ENCODE measurements at places on chromosomes 6 and 20.

DNA sequence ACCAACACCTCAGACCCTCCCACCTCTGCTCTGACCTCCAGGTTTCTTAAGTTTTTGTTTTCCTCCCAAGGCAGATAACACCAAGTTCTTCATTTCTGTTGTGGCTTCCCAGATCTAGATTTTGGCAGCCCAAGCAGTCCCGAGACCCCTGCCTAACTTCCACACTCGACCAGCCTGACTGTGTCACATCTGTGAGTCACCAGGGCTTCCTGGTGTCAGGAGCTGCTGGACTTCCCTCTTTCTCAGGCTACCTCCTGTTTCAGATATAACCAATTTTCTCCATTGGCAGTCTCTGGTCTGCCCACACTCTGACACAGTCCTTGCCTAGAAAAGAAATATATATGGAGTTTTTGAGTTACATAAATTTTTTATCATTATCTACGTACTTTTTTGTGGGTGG lies 46.1 kb upstream of the CCN6 start:
- DNase-seq: no peak

GRCh38 chr20:6768228-6769140 lies 998 bp downstream of the BMP2 start:
- no peak for DNase-seq

- no peak for DNase-seq
These were observed 26.6 kb upstream of the SRSF6 start for GRCh38 chr20:43431134-43431519.

GRCh38 chr20:44496976-44497375 lies 21.3 kb downstream of the TTPAL start:
- DNase-seq: no peak

DNA sequence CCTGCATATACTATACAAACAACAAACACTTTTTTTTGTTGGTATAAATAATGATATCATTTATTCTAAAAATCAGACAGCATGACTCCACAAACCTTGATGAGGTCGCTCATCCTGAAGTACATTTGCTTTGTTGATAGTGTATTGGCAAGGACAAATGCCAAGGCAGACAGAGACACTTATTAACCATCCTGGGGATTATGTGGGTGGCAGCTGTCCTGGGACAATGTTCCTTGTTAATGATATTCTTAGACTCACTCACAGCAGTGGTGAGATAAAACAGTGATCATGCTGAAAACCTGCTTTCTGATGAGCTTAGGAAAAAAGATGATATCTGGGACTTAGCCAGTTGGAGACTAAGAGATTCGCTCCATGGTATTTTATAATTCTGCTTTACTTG lies 85.4 kb upstream of the OGFRL1 start:
- DNase-seq: no peak

- DNase-seq: no peak
These were observed 87.5 kb downstream of the MDN1 start for GRCh38 chr6:89731924-89732567.

DNA sequence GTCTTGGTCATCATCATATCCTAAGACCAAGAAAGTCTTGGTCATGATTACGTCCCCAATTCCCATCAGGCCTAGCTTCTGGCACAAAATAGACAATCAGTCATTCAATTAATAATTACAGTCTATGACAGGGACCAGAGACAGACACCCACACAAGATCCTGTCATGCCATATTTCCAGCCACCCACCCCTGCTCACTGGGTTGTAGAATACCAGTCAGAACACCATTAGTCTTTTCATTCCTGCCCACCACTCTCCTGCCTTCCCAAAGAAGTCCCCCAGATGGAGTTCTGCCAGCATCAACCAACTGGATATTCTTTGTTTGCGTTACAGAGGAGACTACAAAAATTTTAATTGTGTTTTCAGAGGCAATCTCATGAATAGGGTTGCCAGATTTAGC lies 81.0 kb downstream of the BCAS1 start:
- DNase-seq: no peak

DNA sequence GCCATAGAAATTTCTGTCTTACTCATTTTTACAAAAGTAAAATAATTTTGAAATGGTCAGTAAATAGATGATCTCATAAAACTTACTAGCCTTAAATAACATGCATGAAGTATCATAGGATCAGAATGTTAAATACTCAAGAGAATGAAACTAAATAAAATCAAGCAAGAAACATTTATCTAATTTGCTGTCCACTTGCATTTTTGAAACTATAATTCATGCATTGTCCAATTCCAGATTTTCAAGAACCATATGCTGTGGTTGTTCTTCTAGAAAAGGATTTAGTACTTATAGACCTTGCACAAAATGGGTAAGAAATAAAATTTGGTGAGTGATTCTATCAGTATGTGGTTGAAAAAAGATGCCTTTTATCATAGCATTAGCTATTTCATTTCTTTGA lies 107.0 kb downstream of the STXBP5 start:
- no peak for DNase-seq

- no peak for DNase-seq
These were observed 333.9 kb upstream of the SOX4 start for GRCh38 chr6:21259660-21260059.

GRCh38 chr6:144920391-144920961 lies 635.3 kb downstream of the UTRN start:
- DNase-seq: no peak

DNA sequence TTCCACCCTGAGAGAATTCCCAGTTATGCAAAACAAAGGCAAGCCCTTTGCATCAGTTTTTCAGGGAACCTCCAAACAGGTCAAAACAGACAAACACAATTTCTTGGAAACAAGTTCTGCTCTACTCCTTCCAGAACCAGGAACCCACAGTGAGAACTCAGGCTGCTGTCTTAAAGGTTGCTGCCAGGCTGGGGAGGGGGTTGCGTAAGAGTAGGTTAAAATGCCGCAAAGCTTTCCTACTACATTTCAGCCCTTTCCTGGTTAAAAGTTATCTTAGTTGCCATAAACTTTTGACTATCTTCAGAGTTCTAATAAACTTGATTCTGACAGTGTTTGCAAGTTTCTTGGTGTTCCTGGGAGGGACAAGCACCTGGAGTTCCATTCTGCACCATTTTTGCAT lies 33.8 kb downstream of the KPNA5 start:
- DNase-seq: no peak

DNA sequence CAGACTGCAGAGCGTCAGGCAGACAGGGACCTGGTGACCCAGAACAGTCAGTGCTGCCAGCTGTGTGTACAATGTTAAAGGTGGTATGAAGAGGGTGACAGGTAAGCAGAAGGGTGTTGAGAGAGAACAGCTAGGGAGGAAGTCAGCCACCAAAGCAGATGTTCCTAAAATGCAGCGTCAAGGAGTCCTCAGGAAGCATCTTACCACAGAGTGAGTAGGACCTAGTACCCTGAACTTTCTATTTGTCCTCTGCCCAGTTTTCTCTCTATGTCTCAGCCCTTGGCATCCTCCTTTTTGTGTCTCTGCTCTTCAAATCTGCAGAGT lies 14.2 kb downstream of the STMND1 start:
- no peak for DNase-seq

DNA sequence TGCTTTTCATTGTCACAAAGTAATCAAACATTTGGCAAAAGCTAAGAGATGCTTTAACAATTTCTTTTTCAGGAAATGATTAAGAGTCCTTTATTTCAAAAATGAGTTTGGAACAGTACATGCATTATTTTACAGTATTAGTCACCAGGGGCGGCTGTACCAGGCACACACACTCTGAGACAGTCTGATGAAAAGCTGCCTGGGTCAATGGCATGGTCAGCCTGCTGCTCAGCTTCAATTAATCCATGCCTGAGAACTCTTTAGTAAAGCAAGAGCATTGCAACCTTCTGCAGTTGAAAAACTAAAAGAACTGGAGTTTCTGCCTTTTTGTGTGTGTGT lies 105.5 kb downstream of the TULP4 start:
- DNase-seq: no peak

DNA sequence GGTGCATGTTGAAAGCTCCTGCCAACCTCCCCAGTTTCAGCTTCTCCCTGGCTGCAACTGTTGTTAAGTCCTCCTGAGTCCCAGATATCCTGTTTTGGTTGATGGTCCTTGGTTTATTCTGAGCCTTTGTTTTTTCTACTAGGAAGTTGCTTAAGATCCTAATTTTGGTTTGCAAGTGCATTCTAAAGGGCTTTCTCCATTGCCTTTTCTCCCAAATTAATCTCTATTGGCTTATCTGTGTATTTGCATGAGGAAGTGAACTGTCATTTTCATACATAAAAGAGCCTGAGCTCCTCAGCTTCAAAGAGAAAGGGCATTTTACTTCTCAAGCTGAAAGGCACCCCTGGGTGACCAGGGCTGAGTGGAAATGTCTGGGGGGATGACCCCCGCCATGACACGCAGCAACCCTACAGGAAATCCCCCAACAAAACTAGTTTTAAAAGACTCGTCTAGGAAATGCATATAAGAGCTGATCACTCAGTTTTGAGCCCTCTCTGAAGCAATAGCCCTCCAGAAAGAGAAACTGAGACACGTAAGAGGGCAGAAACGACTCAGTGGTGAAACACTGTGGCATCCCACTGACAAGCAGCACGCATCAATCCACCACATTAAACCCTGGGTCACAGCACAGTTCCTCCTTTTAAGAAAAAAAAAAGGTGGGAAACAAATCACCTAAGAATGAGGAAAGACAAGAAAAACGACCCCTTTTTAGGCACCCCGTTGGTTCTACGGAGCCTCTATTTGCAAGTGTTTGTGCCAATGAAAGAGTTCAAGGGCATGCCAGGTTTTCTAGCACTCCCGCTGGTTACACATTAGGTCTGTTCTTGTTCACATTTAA lies 140.9 kb downstream of the THBS2 start:
- DNase-seq: no peak

- DNase-seq: no peak
These were observed 33.7 kb upstream of the ELOVL5 start for GRCh38 chr6:53382421-53382820.
